ENCODE measurements at places on chromosomes 2 and 18.
A peak's percentile ranks its signal among the peaks of the same experiment; 100 is the strongest.

- no peak for DNase-seq
Observed at GRCh38 chr2:198596985-198597384, 792.6 kb downstream of the PLCL1 start.

GRCh38 chr18:11494107-11494506, 115.3 kb upstream of the SLC35G4 start:
- no peak for DNase-seq

GRCh38 chr18:8174771-8175170, 434.5 kb upstream of the RAB12 start:
- no peak for DNase-seq

GRCh38 chr2:238449241-238449640, 22.5 kb downstream of the ASB1 start:
- no peak for DNase-seq

DNA sequence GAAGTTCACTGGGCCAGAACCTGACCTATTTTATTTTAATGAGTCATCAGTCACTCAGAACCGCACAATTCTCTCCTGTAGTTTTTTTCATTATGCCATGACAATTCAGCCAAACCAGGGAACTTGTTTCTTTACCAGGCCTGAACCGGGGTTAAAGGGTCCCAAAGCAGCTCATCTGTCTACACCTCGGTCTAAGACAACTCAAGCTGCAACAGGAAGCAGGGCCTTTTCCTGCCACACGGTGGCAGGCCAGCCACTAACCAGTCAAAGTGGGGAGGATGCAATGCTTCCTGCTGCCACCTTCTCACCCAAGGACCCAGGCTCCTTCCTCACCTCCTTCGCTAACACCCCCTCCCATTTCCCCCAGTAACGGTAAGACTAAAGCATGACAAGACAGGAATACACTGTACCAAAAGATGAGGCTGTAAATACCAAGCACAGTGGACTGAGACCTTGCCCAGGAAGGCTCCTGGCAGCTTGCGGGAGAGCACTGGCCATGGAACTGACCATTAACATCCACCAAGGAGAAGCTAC, 56.7 kb upstream of the ACKR3 start:
- peak; percentile 29 for DNase-seq

- no peak for DNase-seq
Observed at GRCh38 chr2:178523596-178524134, 43.4 kb downstream of the PLEKHA3 start.

DNA sequence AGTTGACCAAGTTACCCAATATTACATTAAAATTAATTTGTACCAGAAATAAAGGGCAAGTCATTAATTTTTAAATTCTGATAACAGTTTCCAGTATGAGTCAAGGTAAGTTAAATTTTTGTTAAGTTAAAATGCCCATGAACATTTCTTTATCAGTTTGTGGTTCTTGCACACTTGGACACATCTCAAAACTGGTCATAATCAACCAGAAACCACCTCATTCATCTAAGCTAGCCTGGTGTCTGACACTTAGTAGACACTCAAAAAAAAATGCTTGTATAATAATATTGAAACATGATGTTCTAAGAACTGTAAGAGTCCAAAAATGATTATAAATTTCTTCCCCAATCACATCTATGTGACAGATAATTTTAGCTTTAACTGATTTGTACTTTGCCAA, 62.4 kb downstream of the SATB2 start:
- DNase-seq, result no peak

DNA sequence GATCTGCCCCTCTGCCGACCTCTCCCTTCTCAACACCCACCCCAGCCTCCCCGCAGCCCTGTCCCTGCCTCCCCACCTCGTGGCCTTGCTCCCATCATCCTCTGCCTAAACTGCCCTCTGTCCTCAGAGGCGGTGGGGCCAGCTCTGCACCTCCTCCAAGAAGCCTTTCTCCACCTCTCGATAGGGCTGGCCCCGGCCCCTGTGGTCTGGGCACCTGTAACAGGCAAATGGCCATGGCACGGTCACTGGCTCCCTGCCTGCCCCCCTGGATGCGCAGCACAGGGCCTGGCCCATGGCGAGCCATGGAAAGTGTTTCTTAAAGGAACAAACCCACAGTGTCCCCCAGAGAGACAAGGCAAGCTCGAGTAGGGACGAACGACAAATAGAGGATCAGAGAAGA, 42.0 kb downstream of the MYO7B start:
- DNase-seq, result no peak

DNA sequence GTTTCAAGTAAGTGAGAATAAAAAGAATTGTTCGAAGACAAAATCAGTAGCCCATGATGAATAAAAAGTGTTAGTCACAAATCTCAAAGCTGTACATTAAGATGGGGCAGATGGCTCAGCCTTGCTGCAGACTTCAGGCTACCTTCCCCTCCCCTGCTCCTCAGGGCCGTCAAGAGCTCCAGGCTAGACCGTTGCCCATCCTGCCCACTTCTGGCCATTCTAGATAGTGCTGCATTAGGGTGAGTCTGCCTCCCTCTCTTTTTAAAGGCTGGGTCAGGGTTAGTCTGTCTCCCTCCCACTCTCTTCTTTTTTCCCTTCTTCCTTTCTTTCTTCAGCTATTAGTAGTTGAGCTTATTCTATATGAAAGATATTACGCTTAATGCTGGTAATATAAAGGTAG, 86.0 kb downstream of the MAPRE2 start:
- no peak for DNase-seq

DNA sequence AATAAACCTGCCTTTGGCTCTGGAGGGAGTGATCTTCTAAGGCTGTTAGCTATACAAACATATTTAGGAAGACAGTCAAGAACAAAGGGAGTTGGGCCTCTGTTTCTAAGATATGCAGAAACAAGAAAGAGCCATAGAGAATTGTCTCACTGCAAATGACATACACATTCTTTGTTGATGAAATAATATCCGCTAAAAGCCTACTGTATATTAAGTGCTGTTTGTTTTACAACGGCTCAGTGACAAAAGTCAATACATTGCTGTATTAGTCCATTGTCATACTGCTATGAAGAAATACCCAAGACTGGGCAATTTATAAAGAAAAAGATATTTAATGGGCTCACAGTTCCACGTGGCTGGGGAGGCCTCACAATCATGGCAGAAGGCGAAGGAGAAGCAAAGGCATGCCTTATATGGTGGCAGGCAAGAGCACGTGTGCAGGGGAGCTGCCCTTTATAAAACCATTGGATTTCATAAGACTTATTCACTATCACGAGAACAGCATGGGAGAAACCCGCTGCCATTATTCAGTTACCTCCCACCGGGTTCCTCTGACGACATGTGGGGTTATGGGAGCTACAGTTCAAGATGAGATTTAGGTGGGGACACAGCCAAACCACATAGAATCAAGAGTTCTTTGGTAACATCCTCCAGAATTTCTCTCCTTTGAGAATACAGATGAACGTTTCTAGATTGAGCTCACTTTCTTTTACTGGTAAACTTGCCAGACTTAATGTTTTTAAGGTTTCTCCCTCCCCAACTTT, 157.8 kb downstream of the PIK3C3 start:
- no peak for DNase-seq

- DNase-seq, result no peak
Observed at GRCh38 chr2:120330946-120331822, 14.8 kb upstream of the INHBB start.

DNA sequence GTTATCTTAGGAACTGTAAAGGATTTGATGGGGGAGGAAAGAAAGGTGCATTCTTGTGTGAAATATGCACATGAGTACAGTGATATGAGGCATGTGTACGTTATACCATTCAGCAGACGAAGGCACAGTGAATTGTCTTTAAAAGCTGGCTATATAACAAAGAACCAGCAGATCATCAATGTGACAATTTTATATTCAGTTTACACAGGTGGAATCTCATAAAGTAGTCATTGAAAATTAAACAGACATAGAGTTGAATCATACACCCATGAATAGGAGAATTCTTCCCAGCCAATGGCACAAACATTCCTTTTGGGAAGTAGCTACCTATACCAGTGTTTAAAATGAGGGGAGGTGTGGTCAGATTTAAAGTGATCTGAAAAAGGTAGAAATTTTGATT, 470.3 kb downstream of the DSC3 start:
- DNase-seq, result no peak

- no peak for DNase-seq
Observed at GRCh38 chr18:59876310-59876626, 23.5 kb upstream of the PMAIP1 start.

DNA sequence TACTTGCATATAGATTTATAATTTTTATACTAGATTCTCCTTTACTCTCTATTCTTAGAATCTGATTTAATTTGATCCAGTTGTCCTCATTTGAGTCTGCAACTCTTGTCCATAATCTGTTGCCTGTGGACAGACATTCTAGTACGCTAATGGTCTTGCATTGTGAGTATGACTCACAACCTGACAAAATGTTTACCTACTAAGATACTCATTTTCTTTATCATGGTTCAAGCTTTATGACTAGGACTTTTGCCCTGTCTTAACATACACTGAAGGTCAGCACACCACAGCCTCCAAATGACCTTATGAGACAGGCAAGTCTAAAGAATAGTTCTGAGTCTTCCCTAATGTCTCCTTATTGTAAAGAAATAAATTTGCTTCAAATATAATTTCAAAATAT, 142.3 kb upstream of the CDH7 start:
- no peak for DNase-seq

DNA sequence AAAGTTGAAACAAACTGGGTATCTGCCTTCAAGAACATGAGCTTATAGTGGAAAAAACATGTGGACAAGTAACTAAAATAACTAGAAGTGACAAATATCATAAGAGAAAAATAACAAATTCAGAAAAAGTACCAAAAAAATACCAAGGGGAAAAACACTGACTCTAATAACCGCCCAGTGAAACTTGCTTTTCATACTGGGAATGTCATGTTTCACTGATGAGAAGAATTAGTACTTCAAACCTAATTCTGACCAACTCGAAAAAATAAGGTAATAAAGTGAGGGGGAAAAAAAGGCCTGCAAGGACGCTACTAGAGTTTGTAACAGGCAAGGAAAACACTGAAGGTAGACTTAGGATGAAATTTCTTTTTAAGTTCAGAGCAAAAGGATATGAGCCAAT, 83.6 kb downstream of the RTTN start:
- DNase-seq, result no peak
